ENCODE measurements at places on chromosomes 12 and 14. TPM values are rescaled to one million over a fixed set of nuclear protein-coding genes. Genes with fewer than 3 reads are reported as not detected.

The SLC10A1 gene
- not detected for total RNA-seq

The SCNN1A gene
- 199 TPM for total RNA-seq

The DDN gene
- not detected for total RNA-seq

The RPS6KA5 gene
- 8.0 TPM for total RNA-seq

The MANSC1 gene
- 26.4 TPM for total RNA-seq

- H3K27ac ChIP-seq: no peak overlapping the region
- DNase-seq: no peak
Measured at GRCh38 chr12:19988001-19988400, 380.3 kb upstream of the PDE3A start.

DNA sequence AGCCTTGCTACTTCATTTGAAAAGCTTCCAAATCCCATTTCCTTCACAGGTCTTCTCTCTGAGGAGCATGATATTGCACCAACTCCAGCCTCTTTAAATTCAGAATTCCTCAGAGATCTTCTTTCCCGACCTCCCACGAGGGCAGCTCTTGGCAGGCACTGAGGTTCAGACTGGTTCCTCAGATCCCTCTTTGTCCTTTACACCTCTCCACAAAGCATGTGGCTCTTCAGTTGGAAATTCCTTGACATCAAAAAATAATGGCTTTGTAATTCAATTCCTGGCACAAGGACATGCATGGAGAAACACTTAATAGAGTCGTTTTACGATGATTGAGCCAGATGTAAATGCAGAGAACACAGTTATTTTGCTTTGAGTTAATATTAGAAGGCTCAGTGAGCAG, 63.2 kb upstream of the TMX1 start:
- no peak overlapping the region for H3K4me3 ChIP-seq
- H3K27me3 ChIP-seq: no peaks in the 10 kb centered on the region
- no peak overlapping the region for H3K27ac ChIP-seq

- no peak overlapping the region for H3K4me3 ChIP-seq
- H3K36me3 ChIP-seq: no peaks in the 10 kb centered on the region
- H3K4me1 ChIP-seq: peaks cover 39% of the 10 kb centered on the region
Measured at GRCh38 chr14:68606644-68607043, 186.2 kb downstream of the ZFP36L1 start.

GRCh38 chr14:51644217-51644933, 7.3 kb upstream of the FRMD6 start:
- H3K27me3 ChIP-seq: no peaks in the 10 kb centered on the region
- DNase-seq: no peak
- no peaks in the 10 kb centered on the region for H3K36me3 ChIP-seq
- no peak overlapping the region for H3K4me3 ChIP-seq

DNA sequence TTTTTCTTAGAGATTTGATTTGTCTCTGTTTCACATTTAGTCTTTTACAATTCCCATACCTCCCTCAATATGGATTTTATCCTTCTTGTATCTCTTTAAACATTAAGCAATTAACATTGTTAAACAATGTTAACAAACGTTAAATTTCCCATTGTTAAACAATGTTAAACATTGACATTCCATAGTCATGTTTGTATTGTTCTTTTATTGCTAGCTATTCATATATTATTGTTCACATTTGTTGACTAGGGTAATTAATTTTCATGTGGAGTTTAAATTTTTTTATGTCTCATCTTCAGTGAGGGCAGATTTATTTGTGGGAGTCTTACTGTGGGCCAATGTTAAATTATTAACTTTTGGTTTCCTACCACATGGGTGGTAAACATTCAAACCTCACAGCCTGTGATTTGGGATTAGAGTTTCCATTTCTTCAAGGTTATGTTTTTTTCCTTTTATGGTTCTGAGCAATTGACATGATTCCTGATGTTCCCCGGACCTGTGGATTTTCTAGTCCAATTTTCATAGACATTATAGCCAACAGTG, 294.3 kb downstream of the ALG10B start:
- no peak overlapping the region for H3K4me3 ChIP-seq
- H3K27ac ChIP-seq: no peak overlapping the region
- no peak for DNase-seq
- no peaks in the 10 kb centered on the region for H3K4me1 ChIP-seq
- no peaks in the 10 kb centered on the region for H3K36me3 ChIP-seq
- H3K27me3 ChIP-seq: no peaks in the 10 kb centered on the region

- H3K4me3 ChIP-seq: peak overlapping the region; percentile 36
- H3K4me1 ChIP-seq: peaks cover 6% of the 10 kb centered on the region
- H3K27me3 ChIP-seq: peaks cover 22% of the 10 kb centered on the region
Measured at GRCh38 chr14:93939304-93940229, 12.4 kb downstream of the FAM181A start.

GRCh38 chr12:9673404-9674225, 4.1 kb downstream of the CLEC2D start:
- no peak overlapping the region for H3K4me3 ChIP-seq
- DNase-seq: peak; percentile 75
- peaks cover 8% of the 10 kb centered on the region for H3K4me1 ChIP-seq
- H3K27me3 ChIP-seq: no peaks in the 10 kb centered on the region

GRCh38 chr12:10607885-10608458, 5.4 kb downstream of the MAGOHB start:
- H3K4me3 ChIP-seq: no peak overlapping the region
- H3K4me1 ChIP-seq: peaks cover 18% of the 10 kb centered on the region
- DNase-seq: no peak

DNA sequence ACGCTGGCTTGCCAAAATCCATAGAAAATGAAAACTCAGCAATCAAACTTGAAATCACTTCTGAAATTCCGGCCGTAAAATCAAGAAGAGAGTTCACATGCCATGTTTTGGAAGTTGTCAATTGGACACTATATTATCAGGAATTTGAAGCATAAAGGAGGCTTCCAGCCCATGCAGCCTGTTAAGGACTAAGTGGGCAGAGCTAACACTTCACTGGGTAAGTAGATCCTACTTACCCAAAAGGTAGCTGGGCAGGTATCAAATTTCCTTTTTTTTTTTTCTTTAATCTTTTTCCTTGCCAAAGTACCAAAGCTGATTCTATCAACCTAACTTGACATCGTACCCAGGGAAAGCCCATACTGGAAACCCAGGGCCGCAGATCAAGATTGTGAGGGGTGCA, 71.5 kb upstream of the ARHGAP5 start:
- no peaks in the 10 kb centered on the region for H3K36me3 ChIP-seq
- H3K4me1 ChIP-seq: no peaks in the 10 kb centered on the region
- no peak overlapping the region for H3K27ac ChIP-seq
- no peak for DNase-seq

DNA sequence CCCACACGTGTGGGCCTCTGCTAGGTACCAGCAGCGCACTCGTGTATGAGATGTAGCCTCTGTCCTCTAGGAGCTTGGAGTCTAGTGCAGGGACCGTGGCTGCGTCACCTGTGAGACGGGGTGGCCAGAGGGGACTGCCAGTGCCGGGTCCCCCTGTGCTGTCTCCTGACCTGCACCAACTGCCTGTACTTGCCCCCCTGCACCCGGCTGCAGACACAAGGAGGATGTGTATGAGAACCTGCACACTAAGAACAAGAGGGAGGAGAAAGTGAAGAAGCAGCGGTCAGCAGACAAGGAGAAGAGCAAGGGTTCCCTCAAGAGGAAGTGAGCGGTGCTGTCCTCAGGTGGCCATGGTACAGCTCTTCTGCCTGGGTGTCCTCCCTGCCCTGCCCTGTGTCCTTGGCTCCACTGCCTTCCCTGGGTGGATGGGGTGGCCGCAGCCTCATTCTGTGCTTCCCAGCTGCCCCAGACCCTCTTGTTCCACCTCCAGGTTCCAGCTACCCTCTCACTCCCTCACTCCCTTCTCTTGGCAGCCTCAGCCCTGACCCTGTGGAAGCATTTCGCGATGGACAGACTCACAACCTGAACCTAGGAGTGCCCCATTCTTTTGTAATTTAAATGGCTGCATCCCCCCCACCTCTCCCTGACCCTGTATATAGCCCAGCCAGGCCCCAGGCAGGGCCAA, 9.6 kb downstream of the PTPN6 start:
- H3K4me1 ChIP-seq: peaks cover 67% of the 10 kb centered on the region
- H3K4me3 ChIP-seq: peak overlapping the region; percentile 46
- DNase-seq: peak; percentile 65
- H3K36me3 ChIP-seq: peaks cover 7% of the 10 kb centered on the region
- H3K27me3 ChIP-seq: no peaks in the 10 kb centered on the region

GRCh38 chr14:103741876-103742275, 26.3 kb downstream of the ZFYVE21 start:
- H3K4me3 ChIP-seq: no peak overlapping the region
- peaks cover 13% of the 10 kb centered on the region for H3K4me1 ChIP-seq
- no peak overlapping the region for H3K27ac ChIP-seq
- DNase-seq: no peak

- H3K36me3 ChIP-seq: no peaks in the 10 kb centered on the region
- peak overlapping the region; percentile 42 for H3K27ac ChIP-seq
- H3K4me3 ChIP-seq: peak overlapping the region; percentile 34
- no peaks in the 10 kb centered on the region for H3K4me1 ChIP-seq
- peaks cover 15% of the 10 kb centered on the region for H3K27me3 ChIP-seq
- DNase-seq: no peak
Measured at GRCh38 chr14:97458661-97459579, 661.7 kb downstream of the VRK1 start.

- no peaks in the 10 kb centered on the region for H3K36me3 ChIP-seq
- H3K27ac ChIP-seq: no peak overlapping the region
- peaks cover 3% of the 10 kb centered on the region for H3K27me3 ChIP-seq
- no peak for DNase-seq
Measured at GRCh38 chr14:58703161-58703506, 65.4 kb downstream of the DACT1 start.

Data from upper lobe of right lung (tissue), 1 donor.